ENCODE measurements at places on chromosomes 16 and 17.

GRCh38 chr17:57518587-57519581 lies 226.2 kb downstream of the CCDC182 start:
- no peak for DNase-seq

DNA sequence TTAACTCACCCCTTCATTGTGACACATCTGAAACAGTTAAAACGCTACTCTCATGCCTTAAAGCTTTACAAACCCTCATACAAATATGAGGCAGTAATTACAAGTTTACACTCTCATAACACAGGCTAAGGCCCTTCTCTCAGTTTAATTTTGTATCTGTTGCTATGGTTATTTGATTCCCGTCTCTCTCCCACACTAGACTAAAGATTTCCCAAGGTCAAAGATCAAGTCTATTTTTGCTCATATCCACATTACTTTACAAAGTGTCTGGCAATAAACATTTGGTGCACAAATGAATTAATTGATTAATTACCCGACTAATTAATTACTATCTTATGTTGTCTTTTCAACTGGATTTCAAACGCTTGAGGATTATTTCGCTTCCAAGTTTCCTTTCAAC lies 86.4 kb upstream of the MYOCD start:
- DNase-seq: no peak

DNA sequence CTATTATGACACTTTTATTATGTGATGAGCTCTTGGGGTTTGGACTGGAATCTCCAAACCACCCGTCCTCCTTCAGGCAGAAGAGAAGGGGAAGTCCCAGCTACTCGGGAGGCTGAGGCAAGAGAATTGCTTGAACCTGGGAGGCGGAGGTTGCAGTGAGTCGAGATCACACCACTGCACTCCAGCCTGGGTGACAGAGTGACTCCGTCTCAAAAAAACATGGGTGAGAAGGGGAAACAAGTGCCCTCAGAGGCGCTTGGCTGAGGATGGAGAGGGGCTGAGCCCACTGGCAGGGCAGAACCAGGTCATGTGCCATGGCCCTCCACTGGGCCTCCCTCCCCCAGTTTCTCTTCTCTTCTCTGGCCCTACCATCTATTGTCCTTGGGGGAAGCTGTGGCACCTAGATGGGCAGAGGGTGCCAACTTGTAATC lies 120.9 kb upstream of the SMURF2 start:
- no peak for DNase-seq

- DNase-seq: no peak
Measured at GRCh38 chr17:41504246-41504977, 1.0 kb downstream of the KRT13 start.

DNA sequence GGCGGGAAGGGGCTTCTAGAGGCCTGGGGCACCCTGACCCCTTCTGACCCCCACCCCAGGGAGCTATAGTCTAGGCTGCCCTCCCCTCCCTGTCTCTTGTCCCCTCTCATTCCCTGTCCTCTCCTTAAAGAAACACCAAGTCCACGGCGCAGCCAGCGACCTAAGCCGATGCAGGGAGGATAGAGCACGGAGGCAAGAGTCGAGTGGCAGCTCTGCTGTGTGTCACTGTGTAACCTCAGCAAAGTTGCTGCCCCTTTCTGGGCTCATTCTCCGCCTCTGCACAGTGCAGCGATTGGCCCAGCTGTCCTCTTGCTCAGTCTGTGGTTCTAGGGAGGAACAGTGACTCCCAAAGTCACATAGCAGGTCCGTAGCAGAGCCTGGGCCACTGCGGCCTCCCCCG lies 36.5 kb upstream of the SBK1 start:
- no peak for DNase-seq

GRCh38 chr17:69981441-69981840 lies 93.6 kb upstream of the KCNJ16 start:
- DNase-seq: no peak

- no peak for DNase-seq
Measured at GRCh38 chr17:59160157-59161025, 4.8 kb downstream of the PRR11 start.

DNA sequence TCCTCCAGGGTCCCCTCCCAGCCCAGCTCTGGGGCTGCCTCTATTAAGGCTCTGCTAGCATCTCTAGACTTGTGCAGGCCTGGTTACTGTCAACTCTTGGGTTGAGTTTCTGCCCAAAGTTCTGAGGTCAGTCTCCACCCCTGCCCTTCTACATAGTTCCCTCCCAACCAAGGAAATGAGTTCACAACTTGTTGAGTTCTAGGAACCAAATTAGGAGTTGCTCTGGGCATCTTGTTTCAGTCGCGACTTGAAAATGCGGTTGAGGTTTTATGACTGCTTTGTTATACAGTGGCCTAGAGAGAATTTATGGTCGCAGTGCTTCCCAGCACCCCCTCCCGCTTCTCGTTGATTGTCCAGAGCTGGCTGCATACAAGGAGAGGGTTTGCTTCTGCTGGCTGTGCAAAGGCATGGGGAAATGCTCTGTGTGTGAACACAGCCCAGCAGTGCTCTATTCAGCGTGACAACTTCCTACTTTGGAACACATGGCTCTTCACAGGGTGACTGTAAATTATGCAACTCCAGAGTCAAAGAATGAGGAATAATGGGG lies 20.2 kb downstream of the GNAO1 start:
- DNase-seq: no peak

DNA sequence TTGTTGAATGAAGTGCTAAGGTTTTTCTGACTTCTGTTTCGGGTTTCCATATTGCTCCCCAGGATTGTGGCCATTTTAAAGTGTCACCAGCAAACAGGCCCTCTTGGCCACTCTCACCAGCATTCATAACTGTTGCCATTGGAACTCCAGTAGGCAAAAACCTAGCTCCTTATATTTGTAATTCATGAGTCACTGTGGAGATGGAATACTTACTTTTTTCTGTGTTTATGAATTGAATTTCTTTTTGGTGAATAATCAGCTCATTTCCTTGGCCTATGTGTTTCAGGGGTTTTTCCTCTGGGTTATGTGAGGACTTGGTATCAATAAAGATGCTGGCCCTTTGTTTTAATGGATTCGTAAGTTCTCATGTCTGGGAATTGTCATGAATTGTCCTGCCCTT lies 255.1 kb downstream of the SNX29 start:
- DNase-seq: peak; percentile 72

DNA sequence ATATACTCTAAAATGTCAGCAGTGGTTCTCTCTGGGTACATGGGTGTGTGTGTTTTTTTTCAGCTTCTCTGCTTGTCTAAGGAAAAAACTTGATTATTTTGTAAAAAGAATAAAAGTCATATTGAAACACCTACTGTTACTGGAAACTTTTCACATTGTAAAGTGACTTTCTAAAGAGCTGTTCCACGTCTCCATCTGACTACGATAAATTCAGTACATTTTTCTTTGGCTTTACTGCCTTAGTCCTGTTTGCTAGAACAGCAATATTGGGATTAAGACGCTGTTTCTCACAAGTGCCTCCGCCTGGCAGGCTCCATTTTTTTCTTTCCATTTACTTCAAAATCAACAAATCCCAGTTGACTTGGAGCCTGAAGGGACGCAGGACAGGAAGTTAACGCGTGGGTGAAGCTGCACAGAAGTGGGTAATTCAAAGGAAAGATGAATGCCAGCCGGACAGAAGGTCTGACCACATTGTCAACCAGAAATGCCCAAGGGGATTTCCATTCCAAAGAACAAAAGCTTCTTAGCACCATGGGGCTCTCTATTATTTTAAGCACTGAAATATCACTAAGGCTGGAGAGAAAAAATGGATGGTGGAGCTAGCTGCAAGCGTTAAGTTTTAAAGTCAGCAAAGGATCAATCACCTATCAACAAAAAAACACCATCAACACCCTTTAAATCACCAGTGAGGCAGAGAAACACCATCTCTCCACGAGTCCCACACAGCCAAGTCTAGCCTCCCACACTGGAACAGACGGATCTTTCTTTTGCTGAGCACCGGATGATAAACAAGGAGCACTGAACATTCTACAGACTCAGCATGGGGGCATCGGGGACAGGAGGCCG lies 8.4 kb downstream of the GLOD4 start:
- DNase-seq: no peak

DNA sequence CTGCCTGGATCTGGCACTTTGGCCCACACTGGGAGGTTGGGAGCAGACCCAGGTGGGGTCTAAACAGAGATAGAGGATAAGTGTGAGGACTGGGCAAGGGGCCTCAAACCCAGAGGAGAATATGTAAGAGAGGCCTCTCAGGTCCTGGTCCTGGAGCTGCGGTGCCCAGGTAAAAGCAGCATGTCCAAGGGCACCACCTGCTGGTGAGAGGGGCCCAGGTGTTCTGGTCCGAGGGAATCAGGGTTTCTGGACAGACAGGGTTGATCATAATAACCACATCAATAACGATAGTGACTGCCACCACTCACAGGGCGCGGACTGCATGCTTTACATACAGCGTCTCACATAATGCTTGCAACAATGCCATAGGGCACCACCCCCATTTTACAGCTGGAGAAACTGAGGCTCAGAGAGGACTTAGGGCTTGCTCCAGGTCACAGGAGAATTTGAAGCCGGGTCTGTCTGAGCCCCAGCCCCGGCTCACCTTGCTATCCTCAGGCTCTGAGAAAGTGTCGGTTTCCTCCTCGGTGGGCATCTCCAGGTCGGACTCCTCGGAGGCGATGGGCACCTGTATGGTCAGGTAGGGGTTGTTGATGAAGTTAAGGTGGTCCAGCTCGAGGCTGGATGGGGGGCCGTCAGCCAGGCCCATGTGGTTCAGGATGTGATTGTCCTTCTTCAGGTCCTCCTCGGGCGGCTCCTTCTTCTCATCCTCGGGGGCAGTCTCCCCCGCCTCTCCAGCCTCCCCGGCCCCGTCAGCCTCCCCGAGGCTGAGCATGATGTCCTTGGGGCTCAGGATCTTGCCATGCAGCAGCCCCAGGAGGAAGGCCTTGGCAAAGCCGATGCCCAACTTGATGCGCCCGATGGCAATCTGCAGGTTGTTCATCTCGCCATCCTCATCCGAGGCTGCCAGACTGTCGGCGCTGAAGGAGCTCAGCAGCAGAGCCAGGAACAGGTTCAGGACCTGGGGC lies 19.1 kb upstream of the CD79B start:
- DNase-seq: no peak

GRCh38 chr17:78357177-78357586 lies 2.7 kb downstream of the SOCS3 start:
- DNase-seq: peak; percentile 65

DNA sequence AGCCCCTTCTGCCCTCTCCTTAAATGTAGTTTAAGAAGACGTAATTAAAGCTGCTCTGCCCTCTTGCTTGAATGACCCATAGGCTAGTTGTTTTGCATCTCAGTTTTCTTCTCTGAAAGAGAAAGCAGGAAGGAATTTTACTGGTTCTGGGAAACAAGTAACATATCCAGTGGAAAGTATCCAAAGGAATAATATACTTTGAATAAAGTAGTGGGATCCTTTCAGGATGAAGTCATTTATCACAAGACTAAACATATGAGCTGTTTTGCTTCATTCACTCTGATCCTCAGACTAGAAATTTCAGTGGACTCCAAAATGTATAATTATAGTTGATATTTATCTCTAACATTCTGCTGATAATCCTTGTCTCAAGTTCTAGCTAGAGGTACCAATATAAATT lies 1297.6 kb upstream of the GOT2 start:
- peak; percentile 5 for DNase-seq

- no peak for DNase-seq
Measured at GRCh38 chr17:67911059-67911782, 85.0 kb downstream of the C17orf58 start.

- DNase-seq: no peak
Measured at GRCh38 chr17:77455111-77455890, 314.5 kb downstream of the SEC14L1 start.

- no peak for DNase-seq
Measured at GRCh38 chr17:60335289-60335688, 56.6 kb downstream of the USP32 start.

DNA sequence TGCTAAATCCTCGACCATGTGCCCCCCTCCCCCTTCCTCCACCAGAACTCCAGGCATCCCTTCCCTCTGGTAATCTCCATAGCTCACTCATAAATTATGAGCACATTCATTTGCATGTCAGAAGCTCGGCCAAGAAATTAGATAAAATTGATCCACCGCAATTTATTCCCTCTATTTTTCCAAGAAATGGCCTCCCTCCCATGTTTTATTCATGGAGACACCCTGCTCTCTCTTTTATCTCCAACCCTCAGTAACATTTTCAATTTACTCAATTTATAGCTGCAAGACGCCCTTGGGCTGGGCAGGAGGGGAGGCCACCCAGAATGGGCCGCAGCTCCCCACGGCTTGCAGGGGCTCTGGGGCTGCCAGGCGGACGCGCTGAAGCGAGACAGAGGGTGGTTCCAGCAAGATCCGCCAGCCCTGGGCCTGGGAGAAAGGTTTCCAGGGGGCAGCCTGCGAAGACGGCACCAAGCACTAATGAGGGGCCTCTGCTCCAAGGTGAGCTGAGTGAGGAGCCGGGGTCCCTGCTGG lies 54.7 kb upstream of the ZNF423 start:
- no peak for DNase-seq
